ENCODE measurements at places on chromosomes 13 and 19. TPM values are rescaled to one million over a fixed set of nuclear protein-coding genes. Genes with fewer than 3 reads are reported as not detected.

The SMIM17 gene
- not detected for total RNA-seq

The S1PR4 gene
- 0.20 TPM for total RNA-seq

The PSG1 gene
- not detected for total RNA-seq

The PTGIR gene
- total RNA-seq, result 4.1 TPM

The COX6B2 gene
- total RNA-seq, result not detected

The ZNF527 gene
- 4.8 TPM for total RNA-seq

The ZNF497 gene
- 2.2 TPM for total RNA-seq

The HTR2A gene
- 1.7 TPM for total RNA-seq

The CYP2S1 gene
- 2.1 TPM for total RNA-seq

The TMC4 gene
- 0.31 TPM for total RNA-seq

The TNFRSF19 gene
- total RNA-seq, result 4.1 TPM

GRCh38 chr19:575527-576506 lies 3.4 kb downstream of the BSG start:
- no peak for ATAC-seq

DNA sequence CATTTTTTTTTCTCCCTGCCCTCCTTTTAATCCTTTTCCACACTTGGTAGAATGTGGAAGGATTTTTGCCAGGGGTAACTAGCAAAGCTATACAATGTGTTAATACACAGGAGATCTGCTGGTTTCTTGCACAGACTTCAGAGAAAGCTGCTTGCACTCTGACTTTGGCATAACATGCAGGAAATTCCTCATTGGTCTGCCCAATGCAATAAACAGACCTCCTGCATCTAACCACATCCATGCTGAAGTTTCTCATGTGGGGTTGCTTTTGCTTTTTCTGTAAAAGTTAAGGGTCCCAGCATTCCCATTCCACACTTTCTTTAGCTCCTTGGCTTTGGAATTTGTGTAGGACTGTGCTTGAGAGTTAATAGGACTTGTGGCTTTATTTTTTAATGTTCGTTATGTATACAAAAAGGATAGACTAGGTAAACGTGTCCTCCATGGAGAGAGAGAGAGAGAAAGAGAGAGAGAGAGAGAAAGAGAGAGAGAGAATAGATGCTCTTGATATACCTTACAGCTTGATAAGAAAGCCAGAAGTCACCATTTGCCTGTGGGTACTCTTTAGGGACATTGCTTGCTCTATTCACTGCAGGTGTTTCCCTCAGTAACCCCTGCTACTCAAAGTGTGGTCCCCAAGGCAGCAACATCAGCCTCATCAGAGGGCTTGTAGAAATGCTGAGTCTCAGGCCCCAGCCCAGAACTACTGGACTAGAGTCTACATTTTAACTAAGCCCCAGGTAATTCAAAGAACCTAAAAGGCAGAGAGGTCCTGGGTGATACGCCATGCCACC lies 170.5 kb downstream of the SHISA2 start:
- no peak for ATAC-seq

DNA sequence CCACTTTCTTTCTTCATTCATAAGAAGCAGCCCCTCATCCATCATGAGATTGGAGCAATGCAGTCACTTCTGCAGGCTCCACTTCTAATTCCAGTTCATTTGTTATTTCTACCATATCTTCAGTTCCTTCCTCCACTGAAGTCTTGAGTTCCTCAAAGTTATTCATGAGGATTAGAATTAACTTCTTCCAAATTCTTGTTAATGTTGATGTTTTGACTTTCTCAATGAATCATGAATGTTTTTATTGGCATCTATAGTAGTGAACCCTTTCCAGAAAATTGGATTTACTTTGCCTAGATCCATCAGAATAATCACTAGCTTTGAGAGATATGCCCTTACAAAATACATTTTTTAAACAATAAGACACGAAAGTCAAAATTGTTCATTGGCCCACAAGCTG lies 2567.7 kb upstream of the PCDH20 start:
- no peak for ATAC-seq

GRCh38 chr19:18424890-18425514 lies 5.8 kb downstream of the SSBP4 start:
- no peak for ATAC-seq

DNA sequence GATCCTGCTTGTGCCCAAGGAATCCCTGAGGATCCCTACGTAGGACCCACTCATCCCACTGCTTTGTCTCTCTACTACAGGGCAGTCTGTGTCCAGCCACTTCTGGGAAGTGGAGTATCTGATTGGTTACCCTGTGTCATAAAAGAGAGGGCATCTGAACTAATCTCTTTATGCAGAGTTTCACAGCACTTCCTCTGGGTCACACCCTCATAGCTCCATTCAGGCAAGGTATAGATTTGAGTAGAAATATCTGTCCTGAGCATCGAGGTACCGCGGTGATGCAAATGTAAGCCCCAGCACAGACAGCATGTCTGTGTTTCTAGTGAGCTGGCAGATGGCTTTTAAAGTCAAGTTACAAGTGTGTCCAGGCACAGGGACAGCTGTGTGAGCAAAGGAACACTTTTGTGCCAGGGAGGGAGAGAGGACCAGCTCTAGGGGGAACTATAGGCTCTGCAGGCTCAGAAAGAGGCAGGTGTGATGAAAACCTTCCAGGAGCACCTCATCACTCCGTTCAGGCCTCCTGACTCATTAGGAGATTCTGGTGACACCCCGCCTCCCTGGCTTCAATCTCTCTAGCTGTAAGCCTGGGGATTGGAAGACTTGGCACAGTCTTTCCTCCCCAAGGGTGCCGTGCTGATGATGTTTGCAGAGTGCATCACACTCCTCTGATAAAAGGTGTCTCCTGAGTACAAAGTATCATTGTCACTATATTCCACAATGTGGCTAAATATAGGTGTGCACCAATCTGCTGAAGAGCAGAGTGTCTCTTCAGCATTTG lies 84.3 kb upstream of the UBL3 start:
- ATAC-seq, result no peak

DNA sequence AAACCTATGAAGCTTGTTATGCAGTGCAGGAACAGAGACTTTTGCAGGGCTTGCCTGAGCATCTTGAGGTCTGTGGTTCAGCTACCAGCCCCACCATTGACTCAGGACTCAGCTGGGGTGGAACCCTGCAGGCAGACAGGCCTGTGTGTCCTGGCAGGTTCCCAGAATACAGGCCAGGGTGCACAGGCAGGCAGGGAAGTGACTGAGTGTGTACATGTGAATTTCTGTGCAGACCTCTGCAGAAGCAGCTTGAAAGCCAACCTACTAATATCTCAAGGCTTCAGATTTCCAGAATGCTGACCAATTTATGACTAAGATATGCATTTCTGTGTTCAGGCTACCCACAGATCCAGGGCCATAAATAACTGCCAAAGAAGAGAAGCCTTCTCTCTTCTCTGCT lies 254.4 kb downstream of the DLEU7 start:
- no peak for ATAC-seq

- no peak for ATAC-seq
Measured at GRCh38 chr13:23934520-23934919, 37.2 kb upstream of the C1QTNF9B start.

- no peak for ATAC-seq
Measured at GRCh38 chr19:19416280-19416679, 10.8 kb downstream of the GATAD2A start.

DNA sequence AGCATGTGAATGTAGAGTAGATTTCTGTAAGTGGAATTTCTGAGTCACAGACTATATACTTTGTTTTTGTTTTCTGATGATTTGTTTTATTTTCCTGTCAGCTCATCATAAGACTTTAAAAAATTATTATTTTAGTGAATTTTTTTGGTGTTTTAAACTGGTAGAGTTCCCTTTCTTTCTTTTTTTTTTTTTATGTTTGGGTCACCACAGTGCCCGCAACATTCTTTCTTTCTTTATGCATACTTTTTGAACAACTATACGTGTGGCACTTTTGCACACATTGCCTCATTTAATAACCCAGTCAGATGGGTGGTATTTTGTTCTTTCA lies 46.0 kb downstream of the WDFY2 start:
- no peak for ATAC-seq

- ATAC-seq, result no peak
Measured at GRCh38 chr19:13153569-13154240, 3.5 kb downstream of the IER2 start.

DNA sequence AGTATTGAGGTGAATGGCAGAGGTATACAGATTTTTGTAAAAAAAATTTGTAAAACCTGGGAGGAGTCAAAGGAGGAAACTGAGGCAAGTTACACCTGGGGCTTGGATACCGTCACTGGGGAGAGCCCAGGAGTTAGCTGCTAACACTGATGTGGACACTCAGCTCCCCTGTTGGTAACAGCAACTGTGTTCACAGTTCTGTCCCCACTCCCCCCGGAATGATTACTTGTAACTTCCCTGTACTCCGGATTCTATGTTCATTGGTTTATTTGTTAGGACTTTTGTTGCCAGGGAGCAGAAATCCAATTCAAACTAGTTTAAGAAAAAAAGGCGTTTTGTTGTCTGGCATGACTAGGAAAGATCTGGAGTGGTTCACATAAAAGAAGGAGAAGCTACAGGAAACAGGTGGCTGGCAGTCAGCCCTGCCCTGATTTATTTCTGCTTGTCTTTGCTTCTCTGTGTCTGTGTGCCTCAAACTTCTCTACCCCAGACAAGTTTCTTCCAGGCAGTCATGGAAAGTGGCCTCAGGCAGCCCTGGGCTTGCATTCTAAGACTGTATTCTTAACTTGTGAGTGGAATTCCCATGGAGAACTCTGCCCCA lies 2.3 kb upstream of the GPR12 start:
- ATAC-seq, result peak; percentile 44

DNA sequence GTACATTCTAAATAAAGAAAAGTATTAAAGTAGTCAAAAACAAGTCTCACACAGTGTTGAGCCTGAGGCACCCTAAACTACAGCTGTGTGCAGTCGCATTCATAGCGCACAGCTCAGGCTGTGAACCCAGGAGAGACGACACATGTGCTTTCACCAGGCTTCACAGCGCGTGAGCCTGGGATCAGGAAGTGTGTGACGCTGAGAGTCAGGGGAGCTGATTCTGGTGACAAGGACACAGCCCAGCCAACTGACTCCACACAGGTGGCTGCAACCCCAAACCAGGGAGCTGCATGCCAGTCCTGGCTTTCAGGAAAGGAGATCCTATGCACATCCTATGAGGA lies 41.6 kb downstream of the COL4A1 start:
- ATAC-seq, result no peak

- ATAC-seq, result no peak
Measured at GRCh38 chr13:52659340-52659739, 6.7 kb downstream of the SUGT1 start.

DNA sequence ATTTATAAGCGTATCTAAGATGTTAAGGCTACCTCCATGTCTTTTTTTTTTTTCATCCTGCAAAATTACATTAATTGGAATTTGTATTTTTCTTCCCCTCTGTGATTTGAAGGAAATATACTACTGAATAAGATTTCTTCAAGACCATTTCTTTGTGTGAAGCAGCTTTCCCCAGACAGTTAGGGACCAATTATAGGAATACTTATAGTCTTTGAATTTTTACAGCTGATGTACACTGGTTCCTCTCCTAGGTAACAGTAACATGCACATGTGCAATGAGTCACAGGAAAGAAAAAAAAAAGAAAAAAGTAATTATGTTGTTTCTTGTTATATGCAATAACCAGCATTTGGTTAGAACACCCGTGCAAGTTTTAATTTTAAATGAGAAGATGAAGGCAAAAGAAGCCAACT lies 82.0 kb downstream of the PCDH9 start:
- no peak for ATAC-seq

GRCh38 chr13:25874907-25875306 lies 176.9 kb downstream of the SHISA2 start:
- no peak for ATAC-seq

- ATAC-seq, result peak; percentile 32
Measured at GRCh38 chr19:19595171-19595701, 23.3 kb downstream of the PBX4 start.

DNA sequence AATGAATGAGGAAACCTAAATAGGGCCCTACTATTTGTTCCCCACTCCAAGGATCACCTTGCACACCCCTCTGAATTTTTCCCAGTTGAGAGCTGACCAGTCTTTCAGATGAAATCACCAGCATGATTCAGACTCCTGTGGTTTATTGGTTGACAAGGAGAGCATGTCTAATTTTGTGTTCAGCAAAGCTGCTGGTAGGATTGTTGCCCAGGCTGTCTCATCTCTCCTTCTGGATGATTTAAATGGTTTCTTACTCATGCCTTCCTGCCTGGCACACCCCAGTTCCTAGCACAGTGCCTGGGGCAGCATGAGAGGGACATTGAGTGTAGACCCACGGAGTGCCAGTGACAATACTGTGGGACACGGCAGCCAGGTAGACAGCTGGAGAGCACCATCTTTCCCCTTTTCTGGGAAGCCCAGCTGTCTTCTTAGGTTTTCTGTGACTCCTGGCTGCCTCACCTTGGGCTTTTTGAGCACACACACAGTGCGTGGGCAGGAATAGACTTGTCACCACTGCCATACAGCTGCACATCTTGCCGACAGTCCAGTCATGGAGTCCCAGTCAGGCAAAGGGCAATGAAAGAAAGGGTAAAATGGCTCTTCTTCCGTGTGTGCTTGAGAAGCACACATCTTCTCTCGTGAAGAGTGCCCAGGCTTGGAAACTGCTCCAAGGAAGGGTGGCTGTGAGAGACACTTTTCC lies 12.3 kb downstream of the FGF9 start:
- ATAC-seq, result peak; percentile 34

GRCh38 chr19:2574478-2574931 lies 98.6 kb downstream of the GADD45B start:
- ATAC-seq, result no peak

- ATAC-seq, result no peak
Measured at GRCh38 chr19:34669305-34669704, 7.7 kb downstream of the SCGB2B2 start.

DNA sequence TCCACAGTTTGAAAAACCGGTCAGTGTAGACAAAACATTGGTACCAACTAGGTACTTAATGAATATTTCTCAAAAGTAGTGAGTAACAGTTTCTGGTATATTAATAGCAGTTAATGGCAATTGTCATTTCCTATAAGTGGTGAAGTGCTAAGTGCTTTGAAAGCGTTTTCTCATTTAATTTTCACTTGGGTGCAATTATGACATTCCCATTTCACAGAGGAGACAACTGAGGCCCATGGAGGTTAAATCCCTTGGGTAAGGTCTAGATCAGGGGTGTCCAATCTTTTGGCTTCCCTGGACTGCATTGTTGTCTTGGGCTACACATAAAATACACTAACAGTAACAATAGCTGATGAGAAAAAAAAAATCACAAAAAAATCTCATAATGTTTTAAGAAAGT lies 687 bp upstream of the SYT3 start:
- ATAC-seq, result no peak

GRCh38 chr13:74442751-74443150 lies 308.5 kb upstream of the KLF12 start:
- no peak for ATAC-seq

- ATAC-seq, result peak; percentile 80
Measured at GRCh38 chr13:25752957-25753551, 298.8 kb downstream of the SHISA2 start.

DNA sequence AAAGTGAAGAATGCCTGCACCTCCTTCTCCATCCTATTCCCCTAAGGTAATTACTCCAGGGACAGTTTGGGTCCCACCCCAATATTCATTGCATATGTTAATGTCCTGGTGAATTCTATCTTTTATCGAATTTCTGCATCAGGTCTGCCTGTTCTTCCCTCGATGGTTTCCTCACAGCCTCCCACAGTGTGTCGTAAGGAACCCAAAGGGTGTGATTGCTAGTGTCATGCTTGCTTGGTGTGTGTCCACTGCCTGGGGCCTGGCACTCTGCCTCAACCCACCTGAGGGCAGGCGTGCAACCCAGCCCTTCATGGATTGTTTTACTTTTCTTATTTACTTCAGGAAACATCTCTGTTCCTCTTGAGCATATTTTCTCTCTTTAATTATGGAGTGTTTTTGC lies 60.2 kb upstream of the CYSLTR2 start:
- ATAC-seq, result no peak

Data from gastroesophageal sphincter (tissue), 4 donors.